Uterine smooth muscle cell (primary cell): ENCODE measurements at places on chromosomes 11 and 22. TPM values are rescaled to one million over a fixed set of nuclear protein-coding genes. Genes with fewer than 3 reads are reported as not detected.

The BIRC2 gene
- 58.3 and 64.2 TPM in 2 replicates for total RNA-seq

The CRYBB2 gene
- total RNA-seq, result not detected in 2 replicates

The SGSM1 gene
- under 0.01 and 0.11 TPM in 2 replicates for total RNA-seq

The CFL1 gene
- total RNA-seq, result 904 and 1,254 TPM in 2 replicates

The ELP4 gene
- total RNA-seq, result 16.5 and 22.2 TPM in 2 replicates

The FDX1 gene
- 9.9 and 10.4 TPM in 2 replicates for total RNA-seq

The VSIG10L2 gene
- total RNA-seq, result 0.22 TPM in 1 of 2 replicates, not detected in the other

The PLAAT5 gene
- not detected in 2 replicates for total RNA-seq

The TREH gene
- total RNA-seq, result under 0.01 TPM in 1 of 2 replicates, not detected in the other

The C1QTNF4 gene
- 0.11 and 0.25 TPM in 2 replicates for total RNA-seq

The PATL1 gene
- total RNA-seq, result 8.7 and 9.9 TPM in 2 replicates

The RIBC2 gene
- total RNA-seq, result 0.87 and 3.0 TPM in 2 replicates
